ENCODE measurements at places on chromosomes 13 and 19. TPM values are rescaled to one million over a fixed set of nuclear protein-coding genes. Genes with fewer than 3 reads are reported as not detected.

EEF2 gene
- total RNA-seq, result 3,392 TPM

ZSWIM4 gene
- 4.3 TPM for total RNA-seq

LGALS14 gene
- 0.70 TPM for total RNA-seq

ZNF154 gene
- 6.3 TPM for total RNA-seq

SMIM44 gene
- total RNA-seq, result not detected

MED25 gene
- 44.8 TPM for total RNA-seq

CEACAM19 gene
- 1.4 TPM for total RNA-seq

FCAR gene
- not detected for total RNA-seq

PTGIR gene
- 43.9 TPM for total RNA-seq

PSG3 gene
- not detected for total RNA-seq
